ENCODE measurements at places on chromosomes 4 and X.

DNA sequence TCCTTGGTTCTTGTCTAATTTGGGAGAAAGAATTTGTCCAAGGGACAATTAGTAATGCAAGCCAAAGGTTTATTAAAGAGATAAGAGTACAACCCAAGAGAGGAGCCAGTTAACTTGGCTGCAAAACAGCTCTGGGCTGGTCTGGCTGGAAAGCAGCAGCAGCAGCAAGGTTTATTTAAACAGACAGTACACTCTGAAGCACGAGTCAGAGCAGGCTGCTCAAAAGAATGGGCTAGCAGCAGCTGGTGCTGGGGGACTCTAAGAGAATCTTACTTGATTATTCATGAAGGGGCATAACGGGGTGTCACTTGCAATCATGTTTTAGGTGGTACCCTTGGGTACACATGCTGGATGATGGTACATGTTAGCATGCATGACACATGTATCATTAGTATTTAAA, 17.1 kb upstream of the CT47C1 start:
- H3K36me3 ChIP-seq: no peaks in the 10 kb centered on the region
- no peak for DNase-seq
- H3K27ac ChIP-seq: no peak overlapping the region
- no peaks in the 10 kb centered on the region for H3K4me1 ChIP-seq
- H3K27me3 ChIP-seq: peaks cover 6% of the 10 kb centered on the region
- no peak overlapping the region for H3K4me3 ChIP-seq

- H3K27me3 ChIP-seq: no peaks in the 10 kb centered on the region
- no peaks in the 10 kb centered on the region for H3K4me1 ChIP-seq
- DNase-seq: no peak
- H3K27ac ChIP-seq: no peak overlapping the region
- H3K36me3 ChIP-seq: no peaks in the 10 kb centered on the region
- no peak overlapping the region for H3K4me3 ChIP-seq
Observed at GRCh38 chr4:86855572-86855971, 6.4 kb upstream of the SLC10A6 start.

GRCh38 chr4:88208156-88208555, 49.7 kb upstream of the ABCG2 start:
- H3K36me3 ChIP-seq: no peaks in the 10 kb centered on the region
- no peak for DNase-seq

GRCh38 chr4:186200516-186200915, 9.1 kb downstream of the CYP4V2 start:
- H3K4me1 ChIP-seq: peaks cover 8% of the 10 kb centered on the region
- no peaks in the 10 kb centered on the region for H3K27me3 ChIP-seq
- H3K27ac ChIP-seq: no peak overlapping the region
- H3K4me3 ChIP-seq: no peak overlapping the region

GRCh38 chrX:155215443-155216178, 649 bp upstream of the VBP1 start:
- peaks cover 21% of the 10 kb centered on the region for H3K4me1 ChIP-seq
- no peak for DNase-seq
- H3K27me3 ChIP-seq: no peaks in the 10 kb centered on the region
- peaks cover 5% of the 10 kb centered on the region for H3K36me3 ChIP-seq
- H3K27ac ChIP-seq: peak overlapping the region; percentile 92

DNA sequence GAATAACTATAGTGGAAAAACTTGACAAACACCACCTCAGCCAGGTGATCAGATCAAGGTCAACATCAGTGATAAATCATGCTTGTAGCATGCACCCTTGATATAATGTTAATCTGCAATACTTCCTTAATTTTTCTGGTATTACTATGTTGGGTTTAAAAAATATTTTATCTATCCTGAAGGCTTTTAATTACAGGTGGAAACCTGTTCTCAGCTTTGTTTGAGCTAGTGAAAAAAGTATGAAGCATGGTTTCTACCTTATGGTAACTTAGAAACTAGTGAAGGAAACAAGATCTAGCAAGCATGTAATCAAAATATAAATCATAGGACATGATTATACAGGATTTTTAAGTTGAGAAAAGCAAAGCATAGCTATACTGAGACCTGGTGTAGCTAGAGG, 26.6 kb downstream of the MAOA start:
- peaks cover 10% of the 10 kb centered on the region for H3K36me3 ChIP-seq
- H3K4me3 ChIP-seq: no peak overlapping the region
- H3K4me1 ChIP-seq: peaks cover 13% of the 10 kb centered on the region
- no peak overlapping the region for H3K27ac ChIP-seq

- H3K36me3 ChIP-seq: peaks cover 9% of the 10 kb centered on the region
- peaks cover 10% of the 10 kb centered on the region for H3K27me3 ChIP-seq
- H3K27ac ChIP-seq: no peak overlapping the region
- H3K4me1 ChIP-seq: peaks cover 2% of the 10 kb centered on the region
- H3K4me3 ChIP-seq: no peak overlapping the region
- no peak for DNase-seq
Observed at GRCh38 chr4:103002551-103002950, 17.0 kb downstream of the SLC9B1 start.

DNA sequence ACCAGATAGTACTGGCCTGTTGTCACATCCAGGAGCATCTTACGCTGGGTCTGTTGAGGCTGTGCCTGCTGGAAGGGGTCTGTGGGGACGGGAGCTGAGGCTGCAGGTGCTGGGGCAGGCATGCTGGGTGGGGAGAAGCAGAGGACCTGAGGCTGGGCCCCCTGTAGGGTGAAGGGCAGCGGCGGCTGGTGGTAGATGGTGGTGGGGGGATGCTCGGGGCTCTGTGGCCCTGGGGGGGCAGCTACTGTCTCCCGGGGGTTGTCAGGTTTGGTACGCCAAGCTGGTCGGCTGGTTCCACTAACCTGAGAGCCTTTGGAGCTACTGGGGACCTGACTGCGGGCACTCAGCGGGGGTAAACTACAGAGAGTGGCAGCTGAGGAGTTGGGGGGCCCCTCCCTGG, 7.8 kb downstream of the C4orf54 start:
- H3K36me3 ChIP-seq: no peaks in the 10 kb centered on the region
- no peak for DNase-seq
- no peaks in the 10 kb centered on the region for H3K4me1 ChIP-seq

All from T-helper 2 cell treated with Interferon-gamma antibody and Interleukin-4, amounts not matched to agents 5 μg/mL and 100 μg/mL, for 36 hours (primary cell).